Activated naive CD8-positive, alpha-beta T cell treated with anti-CD3 and anti-CD28 coated beads for 36 hours (primary cell): ENCODE measurements at places on chromosomes 6 and 20.

- no peaks in the 10 kb centered on the region for H3K36me3 ChIP-seq
- H3K4me3 ChIP-seq: no peak overlapping the region
- DNase-seq: no peak
- no peak overlapping the region for H3K27ac ChIP-seq
- peaks cover 2% of the 10 kb centered on the region for H3K4me1 ChIP-seq
Observed at GRCh38 chr6:155194399-155194798, 69.4 kb upstream of the CLDN20 start.

DNA sequence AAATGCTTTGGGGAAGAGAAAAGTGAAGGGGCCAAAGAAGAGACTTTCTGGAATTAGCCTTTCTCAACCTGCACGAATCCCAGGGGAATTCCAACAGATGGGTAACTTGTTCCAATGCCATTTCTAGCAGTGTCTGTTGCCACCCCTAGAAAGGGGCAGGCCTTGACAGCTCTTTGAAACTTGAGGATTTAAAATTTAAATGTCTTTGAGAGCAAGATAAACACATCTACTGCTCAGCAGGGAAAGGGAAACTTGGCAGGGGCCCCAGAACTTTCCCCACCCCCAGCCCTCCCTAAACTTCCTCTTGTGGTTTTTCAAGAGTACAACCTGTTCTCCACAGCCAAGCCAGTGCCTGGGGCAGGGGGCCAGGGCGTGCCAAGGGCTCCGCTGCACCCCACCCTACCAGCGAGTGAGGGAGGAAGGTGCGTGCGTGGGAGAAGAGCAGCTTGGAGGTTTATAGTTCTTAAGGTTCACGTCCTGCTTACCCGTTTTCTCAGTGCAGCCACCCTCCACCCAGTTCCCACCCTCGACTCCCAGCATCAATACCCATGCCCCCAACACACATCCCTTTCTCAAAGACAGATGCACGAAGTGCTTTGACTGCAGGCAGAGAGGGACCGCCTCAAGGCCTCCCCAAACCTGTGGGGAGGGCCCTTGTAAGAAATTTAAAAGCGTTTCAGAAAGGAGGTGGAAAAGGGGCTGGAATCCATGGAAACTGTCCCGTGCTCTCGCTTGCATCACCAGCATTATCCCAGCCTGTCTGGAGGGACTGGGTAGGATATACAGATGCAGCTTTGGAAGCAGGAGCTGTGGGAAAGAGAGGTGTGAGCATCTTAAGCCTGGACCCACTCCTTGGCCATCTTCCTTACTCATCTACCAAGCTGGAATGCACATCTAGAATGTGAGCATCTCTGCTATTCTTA lies 4.5 kb upstream of the TAF8 start:
- peak; percentile 78 for DNase-seq
- peaks cover 81% of the 10 kb centered on the region for H3K4me1 ChIP-seq
- peak overlapping the region; percentile 86 for H3K27ac ChIP-seq
- no peaks in the 10 kb centered on the region for H3K27me3 ChIP-seq

DNA sequence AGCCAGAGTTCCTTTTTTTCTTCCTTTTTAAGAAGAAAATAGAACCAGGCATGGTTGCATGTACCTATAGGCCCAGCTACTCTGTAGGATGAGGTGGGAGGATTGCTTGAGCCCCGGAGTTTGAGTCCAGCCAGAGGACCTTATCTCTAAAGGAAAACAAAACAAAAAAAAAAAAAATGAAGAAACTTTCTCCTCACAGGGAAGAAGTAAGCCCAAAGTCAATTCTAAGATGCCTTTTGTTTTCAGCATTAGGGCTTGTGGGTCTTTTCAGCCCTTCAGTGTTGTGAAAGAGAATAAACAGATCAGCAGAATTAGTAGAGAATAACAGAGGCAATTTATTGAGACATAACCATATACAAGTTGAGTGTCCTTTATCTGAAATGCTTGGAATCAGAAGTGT lies 26.8 kb downstream of the ZNF451 start:
- DNase-seq: no peak
- peaks cover 37% of the 10 kb centered on the region for H3K36me3 ChIP-seq
- peaks cover 23% of the 10 kb centered on the region for H3K4me1 ChIP-seq
- no peaks in the 10 kb centered on the region for H3K27me3 ChIP-seq
- no peak overlapping the region for H3K4me3 ChIP-seq
- no peak overlapping the region for H3K27ac ChIP-seq

GRCh38 chr6:86856937-86857563 lies 80.3 kb upstream of the HTR1E start:
- H3K4me1 ChIP-seq: no peaks in the 10 kb centered on the region
- peak; percentile 4 for DNase-seq
- H3K36me3 ChIP-seq: no peaks in the 10 kb centered on the region
- no peak overlapping the region for H3K27ac ChIP-seq
- no peaks in the 10 kb centered on the region for H3K27me3 ChIP-seq

- peaks cover 13% of the 10 kb centered on the region for H3K4me1 ChIP-seq
- no peak for DNase-seq
- no peak overlapping the region for H3K27ac ChIP-seq
- no peak overlapping the region for H3K4me3 ChIP-seq
- no peaks in the 10 kb centered on the region for H3K36me3 ChIP-seq
Observed at GRCh38 chr6:71284785-71285184, 3.8 kb upstream of the OGFRL1 start.

DNA sequence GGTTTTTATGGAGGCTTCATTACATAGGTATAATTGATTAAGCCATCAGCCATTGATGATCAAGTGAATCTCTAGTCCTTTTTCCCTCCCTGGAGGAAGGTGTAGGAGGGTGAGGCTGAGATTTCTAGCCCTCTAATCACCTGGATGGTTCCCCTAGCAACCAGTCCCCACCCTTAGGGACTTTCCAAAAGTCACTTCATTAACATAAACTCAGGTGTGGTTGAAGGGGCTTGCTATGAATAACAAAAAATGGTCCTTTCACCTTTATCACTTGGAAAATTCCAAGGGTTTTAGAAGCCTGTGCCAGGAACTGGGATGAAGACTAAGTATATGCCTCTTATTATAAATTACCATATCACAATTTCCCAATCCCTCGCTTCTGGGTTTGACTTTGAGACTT lies 40.4 kb downstream of the SMPDL3A start:
- no peak overlapping the region for H3K27ac ChIP-seq
- H3K27me3 ChIP-seq: peaks cover 12% of the 10 kb centered on the region
- no peak for DNase-seq
- H3K4me1 ChIP-seq: no peaks in the 10 kb centered on the region
- H3K36me3 ChIP-seq: no peaks in the 10 kb centered on the region

GRCh38 chr6:31401403-31401802 lies 2.0 kb upstream of the MICA start:
- DNase-seq: no peak
- peaks cover 51% of the 10 kb centered on the region for H3K4me1 ChIP-seq
- H3K4me3 ChIP-seq: peak overlapping the region; percentile 84
- peak overlapping the region; percentile 94 for H3K27ac ChIP-seq
- peaks cover 16% of the 10 kb centered on the region for H3K36me3 ChIP-seq
- H3K27me3 ChIP-seq: no peaks in the 10 kb centered on the region

- peaks cover 2% of the 10 kb centered on the region for H3K4me1 ChIP-seq
- peak overlapping the region; percentile 58 for H3K4me3 ChIP-seq
- DNase-seq: peak; percentile 42
- peak overlapping the region; percentile 77 for H3K27ac ChIP-seq
- H3K36me3 ChIP-seq: peaks cover 9% of the 10 kb centered on the region
Observed at GRCh38 chr6:28742668-28743270, 181.0 kb downstream of the TRIM27 start.

DNA sequence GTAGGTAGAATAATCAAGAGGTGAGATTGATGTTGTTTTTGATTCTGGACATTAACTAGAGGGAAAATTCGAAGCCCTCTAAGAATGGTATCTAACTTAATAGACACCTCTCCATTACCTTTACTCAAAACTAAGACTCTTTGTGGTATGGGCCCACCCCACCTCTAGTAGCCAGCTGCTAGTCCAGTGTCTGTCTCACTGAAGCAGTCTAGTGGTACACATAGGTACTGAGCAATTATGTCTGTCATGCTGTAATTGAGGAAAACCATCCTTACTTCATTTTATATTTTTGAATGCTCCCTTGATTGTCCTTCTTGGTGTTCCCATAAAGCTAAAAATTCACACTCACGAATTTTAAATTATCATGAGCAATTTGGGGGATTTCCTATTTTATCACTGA lies 290.7 kb downstream of the ARHGAP18 start:
- no peak for DNase-seq
- peaks cover 4% of the 10 kb centered on the region for H3K4me1 ChIP-seq
- no peaks in the 10 kb centered on the region for H3K27me3 ChIP-seq
- H3K27ac ChIP-seq: no peak overlapping the region
- H3K36me3 ChIP-seq: no peaks in the 10 kb centered on the region
